ENCODE measurements at places on chromosomes 13 and 19. TPM values are rescaled to one million over a fixed set of nuclear protein-coding genes. Genes with fewer than 3 reads are reported as not detected.

DNA sequence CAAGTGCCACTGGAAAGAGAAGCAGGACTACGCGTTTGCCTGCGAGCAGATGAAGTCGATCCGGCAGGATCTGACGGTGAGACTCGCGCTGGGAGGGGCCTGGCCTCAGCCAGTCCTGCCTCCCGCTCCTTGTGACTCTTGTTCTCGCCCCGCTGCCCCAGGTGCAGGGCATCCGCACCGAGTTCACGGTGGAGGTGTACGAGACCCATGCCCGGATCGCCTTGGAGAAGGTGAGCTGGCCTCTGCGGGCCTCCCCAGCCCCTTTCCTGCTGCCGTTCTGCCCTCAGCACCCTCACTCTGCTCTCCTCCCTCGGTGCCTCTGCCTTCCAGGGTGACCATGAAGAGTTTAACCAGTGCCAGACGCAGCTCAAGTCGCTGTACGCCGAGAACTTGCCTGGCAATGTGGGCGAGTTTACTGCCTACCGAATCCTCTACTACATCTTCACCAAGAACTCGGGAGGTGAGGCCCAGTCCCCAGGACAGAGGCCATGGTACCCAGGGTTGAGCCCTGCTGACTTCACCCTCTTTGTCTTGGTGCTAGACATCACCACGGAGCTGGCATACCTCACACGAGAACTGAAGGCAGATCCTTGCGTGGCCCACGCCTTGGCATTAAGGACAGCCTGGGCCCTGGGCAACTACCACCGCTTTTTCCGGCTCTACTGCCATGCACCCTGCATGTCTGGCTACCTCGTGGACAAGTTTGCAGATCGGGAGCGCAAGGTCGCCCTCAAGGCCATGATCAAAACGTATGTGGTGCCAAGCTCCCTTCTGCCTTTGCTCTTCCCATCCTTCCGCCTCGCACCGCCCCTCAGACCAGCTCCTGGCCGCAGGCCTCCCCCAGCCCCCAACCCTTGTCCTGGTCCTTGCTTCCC, 5.6 kb downstream of the LENG9 start:
- no peak for DNase-seq

DNA sequence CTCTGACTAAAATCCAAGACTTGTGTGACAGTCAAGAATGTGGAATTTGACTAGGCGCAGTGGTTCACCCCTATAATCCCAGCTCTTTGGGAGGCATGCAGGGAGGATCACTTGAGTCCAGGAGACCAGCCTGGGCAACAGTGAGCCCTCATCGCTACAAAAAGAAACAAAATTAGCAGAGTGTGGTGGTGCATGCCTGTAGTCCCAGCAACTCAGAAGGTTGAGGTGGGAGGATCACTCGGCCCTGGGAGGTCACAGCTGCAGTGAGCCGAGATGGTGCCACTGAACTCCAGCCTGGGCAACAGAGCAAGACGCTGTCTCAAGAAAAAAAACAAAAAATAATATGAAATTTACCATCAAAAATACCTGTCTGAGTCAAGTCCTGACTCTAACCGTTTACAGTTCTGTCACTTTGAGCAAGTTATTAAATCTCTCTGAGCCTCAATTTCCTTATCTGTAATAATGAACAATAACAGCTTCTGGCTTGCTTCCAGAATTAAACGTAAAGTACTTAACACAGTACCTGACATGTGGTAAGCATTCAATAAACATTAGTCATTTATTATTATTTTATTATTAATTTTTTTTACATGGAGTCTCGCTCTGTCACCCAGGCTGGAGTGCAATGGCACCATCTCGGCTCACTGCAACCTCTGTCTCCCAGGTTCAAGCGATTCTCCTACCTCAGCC, 204.6 kb upstream of the TSC22D1 start:
- DNase-seq, result no peak

DNA sequence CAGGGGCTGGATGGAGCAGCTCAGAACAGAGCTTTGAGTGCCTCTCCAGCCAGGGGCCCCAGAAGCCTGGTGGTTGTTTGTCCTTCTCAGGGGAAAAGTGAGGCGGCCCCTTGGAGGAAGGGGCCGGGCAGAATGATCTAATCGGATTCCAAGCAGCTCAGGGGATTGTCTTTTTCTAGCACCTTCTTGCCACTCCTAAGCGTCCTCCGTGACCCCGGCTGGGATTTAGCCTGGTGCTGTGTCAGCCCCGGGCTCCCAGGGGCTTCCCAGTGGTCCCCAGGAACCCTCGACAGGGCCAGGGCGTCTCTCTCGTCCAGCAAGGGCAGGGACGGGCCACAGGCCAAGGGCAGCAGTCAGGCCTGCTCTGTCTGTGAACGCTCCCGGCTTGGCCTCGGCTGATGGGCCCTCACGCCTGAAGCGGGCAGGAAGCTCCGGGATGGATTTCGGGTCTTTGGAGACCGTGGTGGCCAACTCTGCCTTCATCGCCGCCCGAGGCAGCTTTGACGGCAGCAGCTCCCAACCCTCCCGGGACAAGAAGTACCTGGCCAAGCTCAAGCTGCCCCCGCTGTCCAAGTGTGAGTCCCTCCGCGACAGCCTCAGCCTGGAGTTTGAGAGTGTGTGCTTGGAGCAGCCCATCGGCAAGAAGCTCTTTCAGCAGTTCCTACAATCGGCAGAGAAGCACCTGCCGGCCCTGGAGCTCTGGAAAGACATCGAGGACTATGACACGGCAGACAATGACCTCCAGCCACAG, at the start of gene GRK1:
Gene GRK1, plus strand, starts transcription at position 269 of the 751 bp plus-strand sequence. Its CDS starts 168 bp downstream, at position 437.
- no peak for DNase-seq

- DNase-seq, result no peak
Observed at GRCh38 chr19:574658-575526, 2.5 kb downstream of the BSG start.

DNA sequence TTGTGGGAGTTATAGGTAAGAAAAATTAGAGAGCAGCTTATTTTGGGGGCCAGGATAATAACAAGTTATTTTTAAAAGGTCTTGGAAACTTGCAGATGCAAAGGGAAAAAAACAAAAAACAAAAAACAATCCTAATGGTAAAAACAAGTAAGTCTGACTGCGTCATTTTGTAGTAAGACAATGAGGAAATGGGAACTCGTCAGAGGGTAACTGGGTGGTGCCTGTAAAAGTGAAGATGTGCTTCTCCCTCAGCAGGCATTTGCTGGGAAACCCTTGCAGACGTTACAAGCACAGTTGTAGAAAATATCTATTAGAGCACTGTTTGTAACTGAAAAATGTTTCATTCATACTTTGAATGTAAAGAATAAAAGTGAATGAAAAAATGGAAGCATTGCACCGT, 2.2 kb upstream of the TNFSF13B start:
- no peak for DNase-seq

GRCh38 chr13:112956571-112957294, 12.3 kb upstream of the MCF2L start:
- no peak for DNase-seq

DNA sequence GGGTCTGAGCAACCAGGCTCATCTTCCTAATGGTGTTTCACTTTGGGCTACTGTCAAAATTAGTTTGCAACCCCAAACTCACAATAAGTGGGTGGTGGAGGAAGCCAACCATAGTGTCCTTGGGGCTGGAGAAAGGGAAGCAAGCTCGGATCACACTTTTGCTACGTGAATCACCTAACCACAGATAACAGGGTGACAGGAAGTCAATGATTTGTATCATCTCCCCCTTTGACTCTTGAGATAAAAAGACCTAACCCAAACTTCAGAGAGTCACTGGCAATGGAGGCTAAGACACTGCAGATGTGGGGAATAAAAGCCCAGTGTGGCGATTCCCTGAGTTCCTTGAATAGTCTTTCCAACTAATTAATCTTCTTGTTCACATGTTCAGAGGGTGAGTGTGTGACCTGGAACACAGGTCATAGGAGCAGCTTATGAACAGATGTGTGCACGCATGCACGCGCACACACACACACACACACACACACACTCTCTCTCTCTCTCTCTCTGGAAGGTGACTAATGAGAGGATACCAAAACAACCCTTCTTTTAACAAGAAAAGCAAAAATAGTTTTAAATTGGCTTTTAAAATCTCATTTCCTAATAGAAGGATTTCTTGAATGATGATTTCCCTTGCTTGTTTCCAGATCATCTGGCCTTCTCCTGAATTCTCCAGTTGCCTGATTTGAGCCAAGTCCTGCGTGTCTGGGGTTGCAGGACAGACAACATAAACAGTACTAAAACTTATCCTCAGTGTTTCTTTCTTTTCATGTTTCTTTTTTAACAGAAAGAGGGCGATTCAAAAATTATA, 21.2 kb upstream of the DOCK9 start:
- peak; percentile 66 for DNase-seq

DNA sequence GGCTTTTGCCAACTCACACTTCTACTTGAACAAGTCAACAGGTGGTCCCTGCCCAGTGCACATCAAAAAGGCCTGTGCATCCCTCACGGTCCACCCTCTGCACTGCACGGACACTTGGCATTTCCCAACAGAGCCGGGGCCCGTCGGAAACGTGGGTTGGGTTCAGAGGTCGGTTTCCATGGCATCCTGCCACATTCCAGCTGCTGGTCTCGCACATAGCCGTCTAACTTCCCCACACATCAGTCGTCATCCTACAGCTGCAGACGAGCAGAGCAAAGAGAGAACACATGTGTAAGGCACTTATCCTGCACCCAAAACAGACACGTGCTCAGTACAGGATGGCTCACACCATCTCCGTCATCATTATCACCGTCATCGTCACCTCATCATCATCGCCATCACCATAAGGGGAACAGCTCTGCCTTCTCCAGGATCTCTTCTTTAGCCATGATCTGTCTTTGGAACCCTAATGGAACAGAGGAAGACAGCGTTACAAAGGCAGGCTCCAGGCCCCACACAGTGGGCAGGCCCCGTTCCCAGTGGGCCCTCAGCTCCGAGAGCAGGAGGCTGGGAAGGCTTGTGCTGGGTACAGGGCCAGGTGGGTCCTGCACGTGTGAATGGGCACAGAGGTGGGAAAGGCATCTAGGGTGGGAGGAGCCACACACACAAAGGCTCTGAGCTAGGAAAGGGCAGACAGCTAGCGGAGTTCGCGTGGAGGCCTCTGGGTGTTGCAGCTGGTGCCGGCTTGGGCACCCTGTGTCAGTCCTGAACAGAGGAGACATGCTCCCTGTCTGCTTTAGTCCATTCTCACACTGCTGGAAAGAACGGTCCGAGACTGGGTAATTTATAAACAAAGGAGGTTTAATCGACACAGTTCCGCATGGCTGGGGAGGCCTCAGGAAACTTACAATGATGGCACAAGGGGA, 170.8 kb upstream of the SOX1 start:
- no peak for DNase-seq

DNA sequence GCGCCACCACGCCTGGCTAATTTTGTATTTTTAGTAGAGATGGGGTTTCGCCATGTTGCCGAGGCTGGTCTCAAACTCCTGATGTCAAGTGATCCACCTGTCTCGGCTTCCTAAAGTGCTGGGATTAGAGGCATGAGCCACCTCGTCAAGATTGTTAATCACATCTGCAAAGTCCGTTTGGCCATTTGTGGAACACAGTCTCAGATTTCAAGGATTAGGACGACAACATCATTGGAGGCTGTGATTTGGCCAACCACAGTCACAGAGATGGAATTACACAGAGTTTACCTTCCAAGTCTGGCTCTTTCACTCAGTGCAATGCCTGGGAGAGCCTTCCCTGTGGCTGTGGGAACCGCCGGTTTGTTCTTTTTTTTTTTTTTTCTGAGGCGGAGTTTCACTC, 17.8 kb downstream of the SULT2B1 start:
- no peak for DNase-seq

DNA sequence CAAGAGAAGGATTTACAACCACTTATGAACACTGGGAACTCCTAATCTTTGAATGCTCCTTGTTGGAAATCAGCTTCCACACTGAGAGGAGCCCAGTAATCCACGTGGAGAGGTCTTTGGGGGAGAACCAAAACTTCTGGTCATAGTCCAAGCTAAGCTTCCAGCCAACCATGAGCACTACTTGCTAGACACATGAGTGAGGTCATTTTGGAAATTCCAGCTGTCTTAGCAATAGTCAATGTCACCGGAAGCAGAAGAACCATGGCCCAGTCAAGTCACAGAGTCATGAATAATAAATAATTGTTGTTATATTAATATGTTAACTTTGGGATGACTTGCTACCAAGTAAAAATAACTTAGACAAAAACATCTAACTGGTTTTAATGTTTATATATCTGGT, 324.9 kb upstream of the SGCG start:
- no peak for DNase-seq

DNA sequence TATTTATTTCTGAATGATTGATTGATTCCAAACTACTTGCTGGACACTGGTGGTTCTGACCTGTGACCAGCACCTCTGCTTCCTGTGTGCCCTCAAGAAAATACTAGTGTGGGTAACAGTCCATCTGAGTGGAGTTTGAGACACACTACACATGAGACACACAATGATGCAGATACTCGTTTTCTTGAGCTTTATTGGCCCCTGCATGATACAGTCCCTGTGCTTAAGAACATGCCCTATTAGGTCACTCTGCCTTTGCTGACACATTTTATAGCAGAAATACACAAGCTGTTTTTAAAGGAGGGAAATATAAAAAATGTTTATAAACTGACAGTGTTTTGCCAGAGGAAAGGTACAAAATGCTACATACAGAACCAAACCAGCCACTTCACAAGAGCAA, 126.9 kb downstream of the STK24 start:
- DNase-seq, result no peak

DNA sequence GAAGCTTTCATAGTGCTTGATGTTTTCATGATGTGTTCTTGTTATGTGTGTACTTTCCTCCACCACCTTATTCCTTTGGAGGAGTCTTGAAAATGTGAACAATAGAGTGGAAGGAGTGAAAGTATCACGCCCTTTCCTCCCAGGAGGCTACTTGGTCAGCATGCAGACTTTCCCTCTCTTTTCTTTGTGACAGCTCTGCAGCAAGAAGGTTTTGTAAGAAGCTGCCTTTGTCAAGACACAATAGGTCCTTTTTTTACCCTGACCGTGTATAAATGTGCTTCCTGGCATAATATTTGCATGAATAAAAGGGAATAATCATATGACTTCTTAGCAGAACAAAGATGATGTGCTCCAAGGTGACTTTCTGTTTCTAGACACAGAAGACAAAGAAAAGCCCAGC, 882.6 kb upstream of the SLITRK5 start:
- DNase-seq, result no peak

GRCh38 chr13:99926014-99926731, 45.4 kb downstream of the ZIC5 start:
- DNase-seq, result no peak

- DNase-seq, result no peak
Observed at GRCh38 chr13:111359237-111359915, 38.9 kb downstream of the TEX29 start.

DNA sequence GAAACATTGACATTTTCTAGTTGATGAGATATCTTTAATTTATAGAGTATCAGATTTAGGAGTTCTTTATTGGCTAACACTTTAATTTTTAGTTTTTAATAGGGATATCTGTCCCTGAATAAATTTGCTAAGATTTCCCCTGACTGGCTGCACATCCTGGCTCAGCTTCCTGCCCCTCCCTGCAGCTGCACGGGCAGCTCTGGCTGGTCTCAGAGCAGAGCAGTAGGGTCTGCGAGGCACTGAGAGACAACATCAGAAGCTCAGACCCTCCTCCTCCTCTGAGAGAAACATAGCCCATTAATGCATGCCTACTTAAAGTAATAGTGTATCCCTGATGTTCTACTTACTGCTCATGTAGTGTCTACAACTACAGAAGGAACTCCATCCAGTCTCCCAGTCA, 139.2 kb downstream of the TNFSF13B start:
- no peak for DNase-seq

The NRTN gene
- total RNA-seq, result 0.13 TPM

The TBXA2R gene
- total RNA-seq, result 1.9 TPM

The TEX26 gene
- total RNA-seq, result not detected

The FGF21 gene
- not detected for total RNA-seq
